ENCODE measurements at places on chromosomes 1 and 21.

DNA sequence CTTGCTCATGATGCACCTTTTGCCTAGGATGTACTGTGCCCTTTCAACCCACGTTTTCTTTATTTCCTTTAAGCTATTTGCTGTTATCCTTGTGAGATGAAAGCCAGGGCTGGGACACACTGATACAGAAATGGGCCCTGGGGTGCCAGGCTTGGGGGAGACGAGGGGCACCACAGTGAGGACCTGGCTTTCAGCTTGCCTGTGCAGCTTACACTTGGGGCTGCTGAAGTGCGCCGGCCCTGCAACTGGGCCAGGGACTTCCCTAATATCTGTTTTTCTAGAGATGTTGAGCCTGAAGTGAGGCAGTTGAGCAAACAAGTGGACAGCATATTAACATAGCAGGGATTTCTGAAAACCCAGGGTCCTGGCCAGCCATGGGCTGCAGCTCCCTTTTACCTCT is 42.5 kb upstream of the SLC19A1 start:
- no peak for DNase-seq

GRCh38 chr1:151853411-151853943 is at the start of gene THEM5:
Gene THEM5 (minus strand): TSS chr1:151853712. CDS start chr1:151853565, 147 bp downstream.
- DNase-seq, result no peak

GRCh38 chr1:1439546-1440261 is 4.2 kb downstream of the VWA1 start:
- no peak for DNase-seq

DNA sequence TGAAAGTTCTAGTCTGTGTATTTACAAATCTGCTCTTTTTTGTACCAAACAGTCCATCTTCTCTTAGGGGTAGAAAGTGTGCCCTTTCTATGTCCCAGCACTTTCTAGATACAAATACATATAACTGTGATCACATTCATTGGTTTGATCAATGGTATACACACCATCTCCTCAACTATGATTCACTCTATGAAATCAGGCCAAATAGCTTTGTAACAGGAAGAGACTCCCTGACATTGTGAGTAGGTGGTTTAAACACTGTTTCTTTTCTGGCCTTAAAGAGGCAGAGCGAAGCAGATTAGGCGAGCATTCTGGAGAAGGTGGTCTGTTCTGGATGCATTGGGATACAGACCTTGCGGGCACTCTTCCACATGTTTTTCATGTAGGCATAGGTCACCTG is 39.3 kb upstream of the EXOSC10 start:
- DNase-seq, result no peak

DNA sequence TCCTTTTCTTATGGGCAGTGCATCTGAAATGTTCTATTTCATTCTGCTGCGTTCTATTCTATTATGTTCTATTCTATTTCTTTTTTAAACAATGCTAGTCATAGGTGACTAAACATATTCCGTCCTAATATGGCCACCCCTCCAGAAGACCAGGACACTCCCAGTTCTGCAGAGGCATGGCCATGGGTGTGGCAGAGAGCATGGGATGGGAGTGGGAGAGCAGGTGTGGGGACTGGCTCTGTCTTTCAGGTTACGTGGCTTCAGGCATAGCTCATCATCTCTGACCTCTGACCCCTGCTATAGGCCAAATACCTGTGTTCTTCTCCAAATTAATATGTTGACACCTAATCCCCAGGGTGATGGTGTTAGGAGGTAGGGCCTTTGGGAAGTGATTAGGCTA is 33.4 kb upstream of the TLR5 start:
- DNase-seq, result no peak

DNA sequence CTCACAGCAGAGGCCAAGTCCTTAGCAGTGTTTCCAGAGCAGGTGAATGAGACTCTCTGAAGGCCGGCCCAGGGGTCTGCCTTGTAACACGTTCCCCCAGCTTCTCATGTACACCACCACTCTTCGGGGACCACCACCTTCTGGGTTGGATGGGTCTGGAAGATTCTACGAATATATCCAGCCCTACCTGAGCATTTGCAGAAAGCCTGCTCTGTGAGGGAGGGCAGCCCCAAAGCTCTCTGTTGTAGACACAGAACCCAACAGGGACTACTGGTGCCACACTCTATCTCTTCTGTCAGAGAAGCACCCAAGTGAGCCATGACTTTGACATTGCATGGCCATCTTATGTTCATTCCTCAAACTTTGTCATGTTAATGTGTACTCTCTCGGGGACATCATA is 61.8 kb downstream of the CD247 start:
- DNase-seq, result no peak

- DNase-seq, result no peak
Measured at GRCh38 chr1:181391301-181391900, 91.9 kb upstream of the CACNA1E start.

DNA sequence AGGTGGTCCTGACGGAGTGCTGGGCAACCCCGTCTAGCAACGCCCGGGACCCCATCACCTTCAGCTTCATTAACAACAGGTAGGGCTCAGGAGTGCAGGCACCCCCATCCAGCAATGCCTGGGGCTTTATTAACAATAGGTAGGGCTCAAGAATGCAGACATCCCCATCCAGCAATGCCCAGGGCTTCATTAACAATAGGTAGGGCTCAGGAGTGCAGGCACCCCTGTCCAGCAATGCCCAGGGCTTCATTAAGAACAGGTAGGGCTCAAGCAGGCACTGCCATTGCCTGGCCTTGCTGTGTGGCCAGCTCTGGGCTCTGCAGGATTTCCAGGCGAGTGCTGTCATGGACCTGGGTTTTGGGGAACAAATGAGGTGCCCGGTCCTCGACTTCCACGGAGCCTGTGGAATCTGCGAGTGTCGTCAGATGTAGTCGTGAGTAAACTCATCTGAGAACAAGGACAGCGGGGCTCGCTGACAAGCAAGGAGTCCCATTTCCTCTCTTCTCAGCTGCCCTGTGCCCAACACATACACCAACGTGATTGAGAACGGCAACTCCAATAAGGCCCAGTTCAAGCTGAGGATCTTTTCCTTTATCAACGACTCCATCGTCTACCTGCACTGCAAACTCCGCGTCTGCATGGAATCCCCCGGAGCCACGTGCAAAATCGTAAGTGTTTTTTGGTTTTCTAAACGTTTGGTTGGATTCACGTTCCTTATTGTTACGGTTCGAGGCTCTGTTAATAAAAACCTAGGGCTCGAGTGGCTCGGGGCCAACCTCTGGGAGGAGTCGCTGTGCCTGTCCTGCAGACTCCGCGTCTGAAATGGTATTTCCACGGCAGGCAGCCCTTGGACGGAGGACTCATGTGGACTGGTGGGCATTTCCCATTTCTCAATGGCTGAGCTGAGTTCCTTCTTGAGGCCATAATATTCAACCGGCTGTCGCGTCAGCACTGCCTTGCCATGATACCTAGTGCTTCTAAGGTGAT is 56.3 kb downstream of the UMODL1 start:
- no peak for DNase-seq

DNA sequence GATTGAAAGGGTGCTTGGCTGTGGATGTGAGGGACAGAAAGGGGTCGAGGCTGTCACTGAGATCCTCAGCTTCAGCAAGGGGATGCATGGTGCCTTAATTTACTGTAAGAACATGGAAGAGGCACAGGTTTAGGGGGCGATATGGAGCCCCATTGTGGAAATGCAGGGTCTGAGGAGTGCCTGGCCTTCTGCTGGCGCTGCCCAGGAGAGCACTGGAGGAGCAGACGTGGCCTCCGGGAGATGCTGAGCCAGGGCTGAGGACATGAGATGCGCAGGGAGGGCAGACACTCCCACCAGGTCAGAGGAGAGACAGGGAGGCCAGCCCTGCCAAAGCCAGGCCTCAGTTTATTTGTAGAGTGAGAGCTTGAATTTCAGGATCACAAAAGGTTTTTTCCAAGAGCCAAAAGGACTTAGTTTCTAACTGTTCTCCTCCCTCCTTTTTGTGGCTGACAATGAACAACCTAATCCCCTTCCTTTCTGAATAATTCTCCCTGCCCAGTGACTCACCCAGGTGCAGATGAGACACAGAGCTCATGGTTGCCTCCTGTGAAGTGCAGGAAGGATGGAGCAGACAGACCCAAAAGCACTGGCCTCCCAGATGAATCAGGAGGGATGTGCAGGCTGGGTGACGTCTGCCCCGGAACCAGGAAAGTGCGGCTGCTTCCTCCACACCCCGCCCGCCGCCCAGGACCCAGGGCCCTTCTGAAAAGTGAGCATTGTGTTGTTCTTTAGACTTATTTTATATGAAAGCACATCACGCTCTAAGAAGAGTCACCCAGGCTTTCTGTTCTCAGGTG is 73.0 kb upstream of the TMPRSS2 start:
- no peak for DNase-seq

- DNase-seq, result no peak
Measured at GRCh38 chr1:10901891-10902805, 105.7 kb upstream of the CASZ1 start.

GRCh38 chr21:40284409-40284808 is 417.2 kb downstream of the PCP4 start:
- DNase-seq, result no peak

All from stimulated activated CD4-positive, alpha-beta T cell treated with anti-CD3 and anti-CD28 coated beads, Interleukin-4, amount 100 ng/mL, for 4 hours (primary cell).